Stimulated activated CD8-positive, alpha-beta memory T cell treated with anti-CD3 and anti-CD28 coated beads, Interleukin-15, amount 100 ng/mL, for 24 hours (primary cell): ENCODE measurements at places on chromosomes 3 and 15.

DNA sequence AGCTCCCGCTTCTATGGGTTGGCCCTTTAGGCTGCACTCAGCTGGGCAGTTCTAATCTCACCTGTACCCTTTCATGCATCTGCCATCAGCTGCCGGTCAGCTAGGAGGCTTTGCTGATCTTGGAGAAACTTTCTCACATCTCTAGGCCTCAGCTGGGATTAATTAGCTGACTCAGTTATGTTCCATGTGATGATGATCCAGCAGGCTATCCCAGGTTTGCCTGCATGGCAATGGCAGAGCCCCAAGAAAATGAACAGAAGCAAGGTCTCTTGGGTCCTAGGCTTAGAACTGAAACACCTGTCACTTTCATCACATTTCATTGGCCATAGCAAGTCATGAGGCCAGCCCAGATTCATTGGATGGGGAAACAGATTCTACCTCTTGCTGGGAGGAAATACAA lies 304.6 kb upstream of the TBC1D5 start:
- DNase-seq, result no peak

GRCh38 chr3:142724682-142725356 lies 985 bp downstream of the TRPC1 start:
- DNase-seq, result no peak

DNA sequence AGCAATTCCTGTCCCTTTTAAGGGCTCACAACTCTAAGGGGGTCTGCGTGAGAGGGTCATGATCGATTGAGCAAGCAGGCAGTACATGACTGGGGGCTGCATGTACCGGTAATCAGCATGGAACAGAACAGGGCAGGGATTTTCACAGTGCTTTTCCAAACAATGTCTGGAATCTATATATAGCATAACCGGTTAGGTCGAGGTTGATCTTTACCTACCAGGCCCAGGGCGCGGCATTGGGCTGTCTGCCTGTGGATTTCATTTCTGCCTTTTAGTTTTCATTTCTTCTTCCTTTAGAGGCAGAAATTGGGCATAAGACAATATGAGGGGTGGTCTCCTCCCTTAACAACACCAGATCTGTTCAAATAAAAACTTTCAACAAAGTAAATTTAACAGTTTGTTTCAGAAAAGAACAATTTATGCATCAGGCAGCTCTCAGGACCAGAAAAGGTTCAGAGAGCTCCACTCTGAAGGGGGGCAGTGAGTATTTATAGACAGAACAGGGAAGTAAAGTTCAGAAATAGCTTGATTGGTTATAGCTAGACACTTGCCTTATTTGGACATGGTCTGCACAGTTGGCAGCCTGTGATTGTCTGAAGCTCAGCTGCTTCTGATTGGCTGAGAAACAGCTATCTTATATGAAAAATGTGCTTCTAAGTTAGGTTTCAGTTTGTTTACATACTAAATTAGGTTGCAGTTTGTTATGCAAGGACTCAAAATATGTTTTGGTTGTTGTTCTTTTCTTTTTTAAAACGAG lies 17.2 kb upstream of the B4GALT4 start:
- no peak for DNase-seq

DNA sequence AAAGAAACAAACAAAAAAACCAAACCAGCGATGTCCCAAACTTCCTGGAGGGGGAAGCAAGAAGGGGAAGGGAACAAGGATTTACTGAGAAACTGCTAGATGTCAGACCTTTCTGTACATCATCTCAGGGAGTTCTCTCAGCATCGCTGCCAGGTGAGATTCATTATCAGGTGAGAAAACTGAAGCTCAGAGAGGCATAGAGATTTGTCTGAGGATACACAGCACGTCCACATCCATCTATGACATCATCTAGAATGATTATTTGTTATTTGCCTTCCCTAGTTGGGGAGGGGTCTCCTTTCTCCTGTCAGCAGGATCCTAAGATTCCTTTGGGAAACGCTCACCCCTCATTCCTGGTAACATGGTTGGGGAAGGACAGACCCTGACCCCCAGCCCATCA lies 57.1 kb upstream of the LINGO1 start:
- no peak for DNase-seq

GRCh38 chr3:156536524-156537316 lies 18.2 kb downstream of the SSR3 start:
- no peak for DNase-seq

- DNase-seq, result no peak
These were observed 14.9 kb upstream of the TBC1D23 start for GRCh38 chr3:100245927-100246326.

GRCh38 chr3:52978109-52978754 lies 67.6 kb downstream of the SFMBT1 start:
- DNase-seq, result no peak

- DNase-seq, result no peak
These were observed 140.9 kb upstream of the TP63 start for GRCh38 chr3:189490337-189490736.

- no peak for DNase-seq
These were observed 59.2 kb upstream of the IL12A start for GRCh38 chr3:159929171-159930141.

- no peak for DNase-seq
These were observed 30.8 kb upstream of the SLC25A36 start for GRCh38 chr3:140910860-140911259.

DNA sequence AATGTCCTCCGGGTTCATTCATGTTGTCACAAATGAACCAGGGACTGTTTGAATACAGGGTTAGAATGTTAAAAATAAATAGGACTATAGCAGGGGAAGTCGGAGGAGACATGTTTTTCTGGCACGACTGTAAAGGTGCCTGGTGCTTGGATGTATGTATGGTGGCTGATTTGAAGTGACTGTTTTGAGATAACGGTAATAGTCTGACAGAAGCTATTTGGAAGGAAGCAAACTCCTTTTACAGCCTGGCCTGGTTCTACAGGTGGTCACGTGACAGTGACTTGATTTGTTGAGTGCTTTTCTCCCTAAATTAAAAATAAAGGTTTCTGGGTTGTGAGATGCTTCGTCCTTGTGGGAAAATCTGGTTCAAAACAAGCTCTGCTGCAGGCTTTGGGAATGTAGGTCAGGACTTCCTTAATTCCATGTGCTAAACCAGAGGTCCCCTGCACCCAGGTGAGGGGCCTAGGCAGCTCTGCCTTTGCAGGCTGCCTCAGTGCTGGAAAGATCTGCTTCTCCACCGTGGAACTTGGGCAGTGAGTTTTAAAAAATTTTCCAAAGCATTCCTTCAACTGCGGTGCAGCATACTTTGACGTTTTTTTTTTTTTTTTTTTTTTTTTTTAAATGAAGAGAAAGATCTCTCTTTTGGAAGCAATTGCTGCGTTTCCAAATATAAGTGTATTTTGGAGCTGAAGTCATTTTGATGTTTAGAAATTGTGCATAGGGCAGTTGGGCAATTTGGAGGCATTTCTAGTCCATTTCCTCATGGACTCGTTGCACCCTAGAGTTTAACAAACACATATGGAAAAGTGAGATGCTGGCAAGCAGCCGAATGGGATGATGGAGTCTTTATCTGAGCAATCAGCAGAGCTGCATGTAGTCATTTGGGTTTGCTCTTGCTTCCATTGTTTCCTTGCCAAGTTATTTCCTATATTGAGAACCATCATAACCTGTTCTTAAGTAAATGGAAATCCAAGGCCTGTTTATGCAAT lies 30.9 kb downstream of the ITPR1 start:
- DNase-seq, result no peak

DNA sequence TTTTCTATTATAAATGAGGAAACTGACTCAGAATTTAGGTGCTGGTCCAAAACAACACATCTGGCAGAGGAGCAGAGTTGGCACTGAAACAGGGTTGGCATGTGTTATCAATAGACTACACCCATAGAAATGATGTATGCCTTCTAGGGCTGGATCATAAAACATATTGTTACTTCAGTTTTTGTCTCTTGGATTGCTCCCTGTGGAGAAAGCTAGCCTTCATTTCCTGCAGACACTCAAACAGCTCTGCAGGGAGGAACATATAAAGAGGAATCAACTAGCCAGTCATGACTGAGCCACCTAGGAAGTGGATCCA lies 507 bp upstream of the MRPL3 start:
- no peak for DNase-seq

DNA sequence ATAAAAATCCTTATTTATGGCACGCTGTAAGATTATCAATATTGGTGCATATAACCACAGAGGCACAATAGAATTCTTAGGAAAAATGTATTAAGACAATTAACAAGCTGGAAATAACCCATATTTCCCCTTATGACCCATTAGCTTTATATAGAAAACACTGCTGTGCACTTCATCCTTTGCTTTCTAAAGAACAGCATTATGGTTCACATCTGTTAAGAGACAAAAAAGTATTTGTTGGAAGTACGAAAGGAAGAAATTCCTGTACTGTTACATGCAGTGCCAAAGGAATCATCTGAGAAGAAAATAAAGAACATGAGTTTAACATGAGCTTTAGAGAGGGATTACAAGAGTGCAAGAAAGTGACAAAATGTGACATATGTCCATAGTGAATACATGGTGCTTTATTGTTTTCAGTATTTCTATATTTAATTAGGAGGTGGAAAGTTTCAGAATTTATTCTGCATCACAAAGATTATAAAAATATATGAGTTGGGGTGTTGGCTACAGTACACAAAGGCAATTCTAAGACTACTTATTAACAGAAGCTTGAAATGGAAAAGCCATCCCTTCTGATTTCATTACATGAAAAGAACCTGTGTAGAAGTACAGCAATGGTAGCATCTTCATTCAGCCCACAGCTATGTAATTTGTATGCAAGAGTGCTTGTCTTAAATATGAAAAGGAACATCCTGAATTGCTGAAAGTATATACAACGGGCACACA lies 6.8 kb downstream of the UBE3A start:
- DNase-seq, result no peak

- DNase-seq, result no peak
These were observed 14.7 kb upstream of the HHATL start for GRCh38 chr3:42717306-42717705.

DNA sequence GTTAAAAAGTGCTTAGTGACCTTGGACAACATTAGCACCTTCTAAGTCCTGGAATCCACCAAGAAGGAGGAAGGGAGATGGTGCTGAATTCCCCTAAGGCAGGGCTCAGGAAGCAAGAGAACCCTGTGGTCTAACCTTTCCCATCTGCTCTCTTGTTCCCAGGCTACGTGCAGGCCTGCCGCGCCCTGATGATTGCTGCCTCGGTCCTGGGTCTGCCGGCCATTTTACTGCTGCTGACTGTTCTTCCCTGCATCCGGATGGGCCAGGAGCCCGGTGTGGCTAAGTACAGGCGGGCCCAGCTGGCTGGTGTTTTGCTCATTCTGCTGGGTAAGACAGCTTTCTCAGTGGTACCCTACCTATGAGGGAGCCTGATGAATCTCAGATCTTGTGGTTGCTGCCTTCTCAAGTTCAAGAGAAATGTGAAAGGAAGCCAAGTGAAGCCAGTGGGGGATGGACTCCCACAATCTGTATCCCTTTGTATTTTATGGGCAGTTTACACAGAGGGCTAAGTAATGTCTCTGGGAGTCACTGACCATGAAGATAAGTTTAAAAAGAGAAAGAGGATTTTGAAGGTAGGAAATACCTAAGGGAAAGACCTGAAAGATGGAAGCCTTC lies 4.4 kb downstream of the CLDN11 start:
- DNase-seq, result no peak

- no peak for DNase-seq
These were observed 42.0 kb upstream of the SPTSSB start for GRCh38 chr3:161413127-161413854.

- no peak for DNase-seq
These were observed 10.7 kb upstream of the SHISA5 start for GRCh38 chr3:48514431-48515227.

DNA sequence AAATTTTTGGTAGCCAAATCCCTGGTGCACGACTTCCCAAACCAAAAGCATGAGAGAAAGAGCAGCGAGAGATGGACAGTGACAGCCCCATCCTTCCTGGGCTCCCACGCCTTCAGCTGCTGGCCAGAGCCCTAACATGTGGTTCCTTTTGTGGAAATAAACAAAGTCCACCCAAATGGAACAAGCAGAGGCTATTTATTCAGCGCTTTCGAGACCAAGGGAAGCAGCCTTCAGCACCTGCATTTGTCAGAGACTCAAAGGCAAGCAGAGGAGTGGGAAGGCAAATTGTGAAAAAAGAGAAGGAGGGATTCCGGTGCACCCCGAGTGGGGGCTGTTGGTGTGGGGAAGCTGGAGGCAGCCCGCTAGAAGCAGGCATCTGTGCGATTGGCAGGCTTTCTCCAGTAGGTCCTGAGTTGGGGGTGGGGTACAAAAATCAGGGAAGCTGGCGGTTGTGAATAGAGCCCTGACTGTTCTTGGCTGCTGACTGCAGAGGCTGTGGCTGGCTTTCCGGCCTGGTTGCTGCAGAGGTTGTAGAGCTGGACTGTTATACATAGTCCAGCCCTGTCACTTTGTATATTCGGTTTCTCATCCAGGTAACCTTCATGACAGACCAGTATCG lies 427.2 kb downstream of the OCA2 start:
- DNase-seq, result no peak

GRCh38 chr3:46416125-46416810 lies 9.2 kb downstream of the CCRL2 start:
- DNase-seq, result no peak

GRCh38 chr3:45994419-45995235 lies 997 bp downstream of the FYCO1 start:
- no peak for DNase-seq

DNA sequence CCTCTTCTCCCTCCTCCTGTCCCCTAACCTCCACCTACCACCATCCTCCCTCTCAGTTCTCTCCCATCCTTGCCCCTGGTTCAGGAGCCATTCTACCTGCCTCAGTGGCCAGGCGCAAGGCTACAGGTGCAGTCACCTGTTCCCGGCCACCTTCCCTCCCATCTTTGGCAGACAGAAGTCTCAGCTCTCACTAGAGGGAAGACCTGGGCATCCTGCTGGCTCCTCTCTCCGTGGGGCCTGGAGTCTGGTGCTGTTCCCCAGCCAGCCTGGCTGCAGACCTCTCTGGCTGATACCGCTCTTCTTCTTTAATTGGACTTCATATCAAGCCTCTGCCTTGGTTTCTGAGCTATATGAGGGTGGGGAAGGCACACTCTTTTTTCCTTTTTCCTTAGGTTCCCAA lies 53.0 kb upstream of the SLC6A1 start:
- DNase-seq, result no peak

DNA sequence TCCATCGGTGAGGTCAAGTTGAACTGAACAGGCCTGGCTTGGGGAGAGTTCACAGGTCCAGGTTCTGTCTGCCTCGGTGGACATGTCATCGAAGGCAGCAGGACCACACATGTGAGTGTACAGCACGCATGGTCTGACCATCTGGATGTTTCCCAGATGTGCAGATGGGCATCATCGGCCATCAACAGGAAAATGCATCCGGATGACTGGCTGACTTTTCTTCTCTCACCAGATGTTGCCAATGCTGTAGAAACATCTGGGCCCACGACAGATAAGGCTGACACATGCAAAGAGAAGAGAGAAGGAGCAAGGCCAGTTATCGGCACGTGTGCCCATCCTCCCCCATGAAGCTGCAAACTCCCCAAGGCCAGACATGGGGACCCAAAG lies 45.1 kb downstream of the NOX5 start:
- no peak for DNase-seq
